Omental fat pad (tissue), 4 donors: ENCODE measurements at places on chromosomes 4 and X. TPM values are rescaled to one million over a fixed set of nuclear protein-coding genes. Genes with fewer than 3 reads are reported as not detected.

NUP62CL gene
- total RNA-seq: not detected

TCEAL7 gene
- 9.5 TPM for total RNA-seq

P2RY4 gene
- 0.79 TPM for total RNA-seq

F11 gene
- total RNA-seq: not detected

RHOH gene
- 4.6 TPM for total RNA-seq

UGT2B10 gene
- not detected for total RNA-seq

SCFD2 gene
- 27.1 TPM for total RNA-seq

RTL9 gene
- total RNA-seq: 0.12 TPM

CETN2 gene
- total RNA-seq: 28.8 TPM

CC2D2A gene
- total RNA-seq: 10.9 TPM

CLDN34 gene
- not detected for total RNA-seq

CSAG1 gene
- total RNA-seq: not detected

SLC7A11 gene
- 1.5 TPM for total RNA-seq

CDX4 gene
- not detected for total RNA-seq

C1GALT1C1 gene
- total RNA-seq: 22.8 TPM

AP1S2 gene
- 36.8 TPM for total RNA-seq

DUSP21 gene
- not detected for total RNA-seq

BOD1L1 gene
- total RNA-seq: 34.2 TPM

XIAP gene
- 27.1 TPM for total RNA-seq

KDR gene
- 160 TPM for total RNA-seq

GC gene
- not detected for total RNA-seq

CXorf49B gene
- not detected for total RNA-seq

TASL gene
- 1.0 TPM for total RNA-seq

ZNF157 gene
- 0.19 TPM for total RNA-seq

PRDM8 gene
- 5.2 TPM for total RNA-seq

EDNRA gene
- 10.6 TPM for total RNA-seq
